Stimulated activated CD8-positive, alpha-beta memory T cell treated with anti-CD3 and anti-CD28 coated beads, Interleukin-12 subunit alpha, Interleukin-12 subunit beta, amount 100 ng/mL, for 4 hours (primary cell): ENCODE measurements at places on chromosomes 6 and 20.

DNA sequence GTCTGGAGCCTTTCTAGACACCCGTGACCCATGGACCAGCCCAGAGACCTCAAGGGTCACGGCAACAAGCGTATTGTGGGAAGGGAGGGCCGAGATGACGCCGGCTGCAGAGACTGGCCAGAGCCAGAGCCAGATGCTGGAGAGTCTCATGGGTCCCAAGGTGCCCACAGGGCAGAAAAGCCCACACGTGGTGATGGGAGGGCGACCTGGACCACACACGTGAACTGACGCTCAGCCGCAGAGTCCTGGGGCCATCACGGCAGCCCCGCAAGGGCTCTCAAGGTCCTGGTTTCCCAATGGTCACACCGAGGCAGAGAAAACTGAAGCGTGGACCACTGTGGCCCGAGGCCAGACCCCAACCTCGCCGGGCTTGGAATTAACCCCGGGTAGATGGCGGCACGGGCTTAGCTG, 92.6 kb downstream of the YTHDF1 start:
- DNase-seq, result no peak

GRCh38 chr20:22394583-22394982, 189.8 kb downstream of the FOXA2 start:
- DNase-seq, result no peak

DNA sequence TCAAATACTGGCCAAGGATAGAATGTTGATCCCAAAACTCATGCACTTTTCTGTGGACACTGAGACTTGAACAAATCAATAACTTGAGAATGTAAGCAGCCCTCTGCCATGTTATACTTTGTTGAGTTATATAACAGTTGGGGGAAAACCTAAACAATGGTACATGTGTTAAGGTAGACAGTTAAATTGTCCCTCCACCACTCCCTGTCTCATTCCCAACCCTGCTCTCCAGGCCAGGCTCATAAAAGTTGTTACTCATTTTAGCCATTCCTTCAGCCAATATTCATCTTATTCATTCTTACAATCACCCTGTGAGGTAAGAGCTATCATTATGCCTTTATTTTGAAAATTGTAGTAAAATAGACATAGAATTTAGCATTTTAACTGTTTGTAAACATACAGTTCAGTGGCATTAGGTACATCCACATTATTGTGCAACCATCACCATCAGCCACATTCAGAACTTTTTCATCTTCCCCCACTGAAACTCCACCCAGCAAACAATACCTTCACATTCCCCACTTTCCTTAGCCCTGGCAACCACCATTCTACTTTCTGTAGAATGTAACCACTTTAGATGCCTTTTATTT, 38.2 kb upstream of the IER3 start:
- DNase-seq, result no peak

DNA sequence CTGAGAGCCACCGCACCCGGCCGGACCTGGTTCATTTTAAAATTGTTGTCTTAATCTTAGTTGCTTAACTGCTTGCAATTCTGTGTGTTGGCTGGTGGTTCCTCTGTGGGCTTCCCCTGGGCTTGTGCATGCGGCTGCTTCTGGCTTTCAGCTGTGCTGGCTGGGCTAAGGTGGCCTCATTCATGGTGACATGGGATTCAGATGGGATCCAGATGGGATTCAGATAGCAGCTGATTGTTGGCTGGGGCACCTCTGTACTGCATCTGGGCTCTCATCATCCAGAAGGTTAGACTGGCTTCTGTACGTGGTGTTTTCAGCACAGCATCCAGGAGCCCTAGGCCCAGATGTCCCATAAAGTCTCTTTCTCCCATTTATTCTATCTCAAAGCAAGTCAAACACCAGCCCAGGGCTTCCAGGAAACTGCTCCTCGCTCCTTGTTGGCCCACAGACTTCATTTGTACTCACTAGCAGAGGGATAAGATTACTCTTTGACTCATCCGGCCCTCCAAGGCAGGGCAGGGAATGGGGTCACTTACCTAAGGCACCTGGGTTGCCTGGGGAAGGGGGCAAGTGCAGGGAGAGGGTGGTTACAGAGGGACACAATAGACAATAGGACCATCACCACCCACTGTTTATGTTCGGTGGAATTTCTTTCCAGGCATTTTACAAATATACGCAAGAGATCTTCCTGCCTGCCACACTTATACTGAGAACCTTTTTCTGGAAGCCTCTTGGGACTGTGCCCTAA, 10.2 kb upstream of the PEDS1 start:
- no peak for DNase-seq

DNA sequence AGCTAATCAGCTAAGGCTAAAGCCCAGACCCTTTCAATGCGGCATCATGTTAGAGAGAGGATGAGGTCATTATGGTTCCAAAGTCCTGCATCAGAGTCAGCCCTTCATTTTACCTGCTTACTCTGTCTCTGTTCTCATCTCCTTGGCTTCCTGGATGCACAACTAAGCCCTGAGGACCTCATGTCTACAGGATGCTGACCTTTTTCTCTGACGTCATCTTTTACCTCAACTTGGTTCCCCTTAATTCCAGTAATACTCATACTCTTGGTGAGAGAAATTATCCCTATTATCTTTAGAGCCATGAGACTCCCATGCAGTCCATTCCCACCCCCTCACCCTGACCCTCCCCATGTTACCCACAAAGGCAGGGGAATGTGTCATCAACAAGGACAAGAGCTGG, 636.5 kb upstream of the CHD6 start:
- no peak for DNase-seq
